NCI-H1436 treated with DMSO at 0.1 percent for 48 hours (cell line): ENCODE measurements at places on chromosomes 11 and 22.
A peak's percentile ranks its signal among the peaks of the same experiment; 100 is the strongest.

GRCh38 chr11:127362754-127363308 lies 362.3 kb upstream of the KIRREL3 start:
- DNase-seq: no peak

DNA sequence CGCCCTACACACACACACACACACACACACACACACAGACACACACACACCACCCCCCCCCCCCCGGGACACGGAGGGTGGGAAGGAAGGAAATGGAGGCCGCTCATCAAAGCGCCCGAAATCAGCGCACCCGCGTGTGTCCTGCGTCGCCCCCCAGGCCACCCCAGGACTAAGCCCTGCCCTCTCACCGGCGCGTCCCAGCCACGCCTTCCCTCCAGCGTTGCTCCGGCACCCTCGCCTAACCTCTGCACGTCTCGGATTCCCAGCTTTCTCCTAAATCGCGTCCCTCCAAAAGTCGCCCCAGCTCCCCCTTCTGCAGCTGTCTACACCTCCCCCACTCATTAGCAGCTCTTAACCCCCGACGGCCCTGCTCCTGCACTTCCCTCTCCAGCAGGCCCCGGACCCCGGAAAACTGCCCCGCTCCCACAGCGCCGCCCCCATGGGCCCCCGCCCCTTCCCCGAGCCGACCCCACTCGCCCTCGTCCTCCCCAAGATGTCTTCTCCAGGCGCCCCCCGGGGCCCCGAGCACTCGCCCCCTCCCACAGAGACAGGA lies 557 bp downstream of the PACSIN2 start:
- DNase-seq: no peak

DNA sequence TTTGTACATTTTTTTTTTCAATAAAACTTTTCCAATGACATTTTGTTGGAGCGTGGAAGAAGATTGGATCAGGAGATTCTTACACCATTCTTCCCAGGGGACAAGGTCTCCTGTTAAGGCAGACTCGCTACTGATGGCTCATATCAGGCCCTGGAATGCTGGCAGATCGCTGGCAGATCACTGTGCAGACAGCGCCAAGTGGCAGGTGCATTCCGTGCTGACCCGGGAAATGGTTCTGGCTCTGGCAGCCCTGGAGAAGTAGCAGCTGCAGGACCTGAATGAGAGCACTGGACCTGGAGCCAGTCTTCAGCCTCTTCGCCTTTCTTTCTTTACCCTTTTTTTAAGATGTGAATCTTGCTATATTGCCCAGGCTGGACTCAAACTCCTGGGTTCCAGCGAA lies 10.7 kb downstream of the SERPINH1 start:
- DNase-seq: no peak

DNA sequence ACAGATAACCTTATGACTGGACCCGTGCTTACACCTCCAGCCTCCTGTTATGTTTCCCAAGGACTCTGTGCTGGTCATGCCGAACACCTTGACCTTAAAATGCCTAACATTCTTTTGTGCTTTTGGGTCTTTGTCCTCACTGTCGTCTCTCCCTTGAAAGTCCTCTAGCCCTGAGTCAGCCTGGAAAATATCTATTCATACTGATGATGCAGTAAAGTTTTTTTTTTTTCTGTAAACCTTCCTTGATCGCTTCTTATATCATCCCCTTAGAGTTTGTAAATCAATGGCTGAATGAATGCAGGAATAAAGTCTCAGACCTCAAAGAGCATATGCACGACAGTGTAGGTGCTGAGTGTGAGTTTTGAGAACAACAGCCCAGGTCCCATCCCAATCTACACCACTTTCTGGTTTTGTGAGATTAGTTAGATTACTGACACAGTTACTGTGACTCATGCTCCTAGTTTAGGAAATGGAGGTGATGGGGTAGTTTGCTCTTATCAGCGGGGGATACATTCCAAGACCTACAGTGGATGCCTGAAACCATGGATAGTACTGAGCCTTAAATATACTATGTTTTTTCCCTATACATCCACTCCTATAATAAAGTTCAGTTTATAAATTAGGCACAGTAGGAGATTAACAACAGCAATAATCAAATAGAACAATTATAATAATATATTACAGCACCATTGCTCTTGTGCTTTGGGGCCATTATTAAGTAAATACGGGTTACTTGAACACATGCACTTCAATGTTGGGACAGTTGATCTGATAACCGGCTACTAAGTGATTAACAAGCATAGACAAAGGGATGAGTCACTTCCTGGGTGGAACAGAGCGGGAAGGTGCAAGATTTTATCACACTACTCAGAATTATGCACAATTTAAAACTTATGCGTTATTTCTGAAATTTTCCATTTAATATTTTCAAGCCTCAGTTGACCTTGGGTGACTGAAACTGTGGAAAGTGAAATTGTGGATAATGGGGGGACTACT lies 8.6 kb downstream of the TCN1 start:
- DNase-seq: no peak

DNA sequence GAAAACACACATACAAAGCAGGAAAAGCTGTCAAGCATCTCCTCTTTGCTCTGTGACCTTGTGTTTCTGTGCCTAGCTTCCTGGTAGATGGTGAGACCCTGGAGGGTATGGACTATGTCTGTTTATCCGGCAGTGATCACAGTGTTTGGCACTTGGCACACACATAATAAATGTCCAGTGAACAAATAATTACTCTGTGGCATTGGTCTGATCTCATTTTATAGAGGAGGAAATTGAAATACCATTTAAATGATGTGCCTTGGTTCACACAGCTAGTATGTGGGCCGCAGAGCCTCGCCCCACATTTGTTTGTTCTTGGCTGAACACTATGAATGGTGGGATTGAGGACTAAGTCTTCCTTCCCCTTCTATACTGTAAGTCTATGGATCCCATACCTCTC lies 104.7 kb upstream of the SPON1 start:
- DNase-seq: no peak

- no peak for DNase-seq
These were observed 47.2 kb downstream of the CCDC83 start for GRCh38 chr11:85902353-85902752.

GRCh38 chr22:40156001-40156516 lies 21.7 kb upstream of the TNRC6B start:
- DNase-seq: peak; percentile 88
